ENCODE measurements at places on chromosomes 1 and 21.

GRCh38 chr1:157154291-157154690 lies 16.1 kb upstream of the ETV3 start:
- no peak for DNase-seq

DNA sequence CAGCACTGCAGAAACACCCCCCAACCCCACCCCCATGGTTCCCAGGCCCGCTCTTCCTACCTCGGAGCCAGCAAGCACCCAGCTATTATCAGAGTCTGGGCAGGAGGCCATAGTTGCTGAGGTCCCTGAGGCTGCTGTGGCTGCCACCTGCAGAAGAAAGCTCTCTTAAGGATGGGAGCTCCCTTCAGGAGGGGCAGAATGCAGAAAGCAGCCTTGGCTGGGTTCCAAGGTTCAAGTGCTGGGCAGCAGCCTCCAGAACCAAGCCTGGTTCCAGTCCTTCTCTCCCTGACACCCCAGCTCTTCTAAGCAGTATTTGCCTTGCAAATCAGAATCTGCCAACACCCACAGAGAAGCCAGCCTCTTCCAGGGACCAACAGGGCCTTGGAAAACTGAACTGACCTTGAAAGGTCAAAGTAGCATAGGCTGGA lies 2.3 kb downstream of the PBXIP1 start:
- DNase-seq: no peak

- DNase-seq: no peak
These were observed 10.4 kb downstream of the ZBTB8A start for GRCh38 chr1:32549616-32550015.

DNA sequence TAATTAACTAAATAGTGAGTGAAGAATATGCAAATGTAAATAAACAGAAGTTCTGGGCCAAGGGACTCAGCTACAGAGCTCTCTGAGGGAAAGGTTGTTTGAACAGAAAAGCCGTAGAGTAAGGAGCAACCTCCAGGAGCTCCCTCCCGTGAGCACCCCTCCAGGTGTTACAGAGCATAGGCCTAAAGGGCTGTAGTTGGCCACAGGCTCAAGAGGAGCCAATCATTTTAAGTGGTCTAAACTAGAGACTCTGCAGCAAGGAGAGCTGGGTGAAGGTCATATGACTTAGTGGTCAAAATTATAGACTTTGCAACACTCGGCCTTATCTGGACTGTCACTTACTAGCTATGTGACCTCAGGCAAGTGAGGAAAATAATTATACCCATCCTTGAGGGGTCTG lies 19.1 kb upstream of the RXRG start:
- DNase-seq: no peak

- no peak for DNase-seq
These were observed 1727.2 kb downstream of the NCAM2 start for GRCh38 chr21:22725436-22725835.

DNA sequence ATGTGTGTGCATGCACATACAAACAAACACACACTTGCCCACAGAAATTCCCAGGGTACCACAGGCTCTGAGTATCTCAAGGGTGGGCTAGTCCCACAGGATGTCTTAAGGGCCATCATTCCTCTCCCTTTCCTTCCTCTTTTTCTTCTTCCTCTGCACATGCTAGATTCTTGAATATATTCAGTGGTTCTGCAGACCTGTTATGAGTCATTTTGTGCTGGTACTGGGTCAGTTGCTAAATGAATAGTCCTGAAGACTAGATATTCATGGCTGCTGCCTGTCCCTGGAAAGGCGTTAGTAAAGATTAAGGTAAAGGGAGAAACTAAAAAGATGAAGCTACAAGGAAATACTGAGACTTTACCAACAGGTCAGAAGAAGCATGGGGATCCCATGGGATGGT lies 256.7 kb upstream of the KIAA0040 start:
- no peak for DNase-seq

DNA sequence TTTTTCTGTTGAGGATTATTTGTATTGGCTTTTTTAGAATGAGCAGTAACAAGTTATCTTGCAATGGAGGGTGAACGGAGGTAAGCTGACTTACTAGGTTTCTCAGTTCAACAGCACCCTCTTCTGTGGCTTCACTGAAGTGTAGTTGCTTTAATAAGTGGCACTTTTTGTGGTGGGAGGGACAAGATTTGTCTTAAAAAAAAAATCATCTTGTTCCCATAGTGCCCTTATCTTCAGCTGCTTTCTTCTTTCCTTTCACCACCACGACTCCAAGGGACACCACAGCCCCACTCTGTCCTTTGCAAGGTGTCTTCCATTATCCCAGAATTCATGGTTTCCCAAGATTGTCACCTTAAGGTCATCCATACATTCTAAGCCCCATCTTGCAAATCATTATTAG lies 92.9 kb downstream of the PIGK start:
- DNase-seq: no peak

DNA sequence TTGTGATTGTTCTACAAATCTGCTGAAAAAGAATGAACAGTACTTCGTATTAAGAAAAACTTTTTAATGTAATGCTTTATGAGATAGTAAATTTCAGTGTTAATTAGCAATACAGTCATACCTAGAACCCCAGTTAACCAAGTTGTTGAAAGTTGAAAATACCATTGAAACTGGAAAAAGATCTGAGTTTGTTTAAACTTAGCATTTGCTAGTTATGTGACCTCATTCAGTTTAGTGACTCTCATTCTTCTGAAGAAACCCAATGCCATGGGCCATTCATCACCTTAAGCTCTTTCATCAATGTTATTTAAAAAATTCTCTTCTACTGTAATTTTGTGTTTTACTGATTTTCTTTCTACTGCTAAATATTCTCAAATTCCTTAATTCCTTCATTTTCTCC lies 20.2 kb downstream of the RCOR3 start:
- no peak for DNase-seq

DNA sequence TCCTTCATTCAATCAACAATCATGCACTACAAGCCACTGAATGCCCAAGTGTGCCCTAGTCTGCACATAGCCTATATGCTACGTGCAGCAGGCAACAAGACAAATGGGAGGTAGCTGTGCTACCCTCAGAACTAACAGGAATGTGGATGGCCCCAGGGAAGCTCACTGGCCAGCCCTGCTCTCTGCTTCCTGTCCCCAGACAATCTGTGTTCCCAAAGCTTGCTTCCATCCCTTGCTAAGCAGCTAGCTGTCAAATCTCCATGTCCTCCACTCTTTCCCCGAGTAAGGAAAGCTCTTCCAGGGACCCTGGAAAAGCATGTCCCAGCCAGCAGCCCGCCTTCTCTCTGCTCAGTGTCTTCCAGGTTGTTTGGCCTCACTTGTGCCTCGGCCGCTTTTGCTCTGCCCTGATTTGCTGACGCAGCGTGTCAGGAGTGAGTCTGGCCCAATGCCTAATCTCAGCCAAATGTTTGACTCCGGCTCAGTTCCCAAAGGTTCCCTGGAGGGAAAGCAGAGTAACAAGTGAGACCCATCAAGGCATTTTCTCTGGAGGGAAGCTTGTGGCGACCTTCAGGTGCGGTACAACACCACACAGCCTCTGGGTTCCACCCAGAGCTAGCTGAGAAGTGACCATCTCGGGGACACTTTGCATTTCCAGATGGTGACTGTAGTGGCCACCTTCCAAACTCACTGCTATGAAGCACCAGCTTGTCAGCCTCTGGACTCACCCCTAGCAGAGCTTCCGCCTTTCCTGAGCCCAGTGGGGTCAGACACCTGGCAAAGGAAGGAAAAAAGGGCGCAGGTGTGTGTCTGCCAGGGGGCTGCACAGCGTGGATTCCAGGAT lies 243.4 kb downstream of the RHOU start:
- DNase-seq: peak; percentile 78

GRCh38 chr1:6959491-6959890 lies 174.2 kb downstream of the CAMTA1 start:
- DNase-seq: no peak

- no peak for DNase-seq
These were observed at the start of gene PLEKHA6 for GRCh38 chr1:204359474-204360255. Gene PLEKHA6, minus strand, starts transcription at chr1:204359929. Its CDS starts 86,202 bp downstream, at chr1:204273727.

GRCh38 chr1:156673387-156674121 lies 3.7 kb downstream of the NES start:
- no peak for DNase-seq

DNA sequence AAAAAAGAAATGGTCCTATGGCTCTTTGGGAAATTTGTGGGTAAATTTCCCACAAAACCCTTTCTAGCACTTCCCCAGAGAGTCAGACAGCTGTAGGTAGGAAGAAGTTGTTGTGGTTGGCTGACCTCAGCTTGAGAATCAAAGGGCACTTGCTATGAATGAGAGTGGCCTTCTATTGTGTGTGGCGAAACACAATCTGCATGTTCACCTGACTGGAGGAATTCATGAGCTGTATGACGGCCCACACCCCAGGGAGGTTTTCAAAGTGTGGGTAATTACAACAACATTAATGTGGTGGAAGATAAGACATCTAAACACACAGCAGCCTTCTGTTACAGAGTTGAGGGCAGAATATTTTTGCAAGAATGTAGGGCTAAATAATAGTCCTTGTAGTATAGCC lies 38.8 kb downstream of the NGF start:
- DNase-seq: no peak

- peak; percentile 91 for DNase-seq
These were observed 27.2 kb upstream of the TINAGL1 start for GRCh38 chr1:31548907-31549808.

DNA sequence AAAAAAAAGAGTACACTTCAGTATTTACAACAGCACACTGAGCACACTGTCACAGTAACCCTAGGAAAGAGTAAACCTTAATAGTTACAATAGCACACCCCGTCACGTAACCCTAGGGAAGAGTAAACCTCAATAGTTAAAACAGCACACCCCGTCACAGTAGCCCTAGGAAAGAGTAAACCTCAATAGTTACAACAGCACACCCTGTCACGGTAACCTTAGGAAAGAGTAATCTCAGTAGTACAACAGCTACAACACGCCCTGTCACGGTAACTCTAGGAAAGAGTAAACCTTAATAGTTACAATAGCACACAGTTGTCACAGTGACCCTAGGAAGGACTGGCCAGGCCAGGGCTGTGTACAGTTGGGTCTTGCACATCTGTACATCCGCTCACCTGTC lies 3.0 kb downstream of the CDK11A start:
- DNase-seq: no peak

All from sciatic nerve (tissue), 2 donors.